ENCODE measurements at places on chromosomes 2 and 18.
A peak's percentile ranks its signal among the peaks of the same experiment; 100 is the strongest.

DNA sequence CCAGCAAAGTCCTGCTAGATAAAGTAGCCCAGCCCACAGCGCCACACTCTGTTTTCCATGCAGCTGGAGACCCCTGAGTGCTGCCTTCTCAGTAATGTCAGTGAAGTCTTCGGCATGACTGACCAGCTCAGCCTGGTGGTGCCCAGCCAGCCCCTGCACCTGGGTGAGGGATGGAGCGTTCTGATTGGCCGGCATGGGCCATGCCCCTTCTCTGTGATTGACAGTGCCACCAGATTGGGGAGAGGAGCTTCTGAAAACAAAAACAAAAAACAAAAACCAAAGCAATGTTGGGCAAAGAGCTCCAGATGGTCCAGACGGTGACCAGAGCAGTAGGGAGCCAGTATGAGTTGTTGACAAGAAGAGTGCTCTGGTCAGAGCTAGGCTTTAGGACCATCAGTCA is 122.6 kb downstream of the DYSF start:
- DNase-seq = no peak

GRCh38 chr2:217248312-217248935 is 388.6 kb upstream of the TNP1 start:
- DNase-seq = no peak

- no peak for DNase-seq
Observed at GRCh38 chr2:113795405-113795920, 39.0 kb upstream of the SLC35F5 start.

DNA sequence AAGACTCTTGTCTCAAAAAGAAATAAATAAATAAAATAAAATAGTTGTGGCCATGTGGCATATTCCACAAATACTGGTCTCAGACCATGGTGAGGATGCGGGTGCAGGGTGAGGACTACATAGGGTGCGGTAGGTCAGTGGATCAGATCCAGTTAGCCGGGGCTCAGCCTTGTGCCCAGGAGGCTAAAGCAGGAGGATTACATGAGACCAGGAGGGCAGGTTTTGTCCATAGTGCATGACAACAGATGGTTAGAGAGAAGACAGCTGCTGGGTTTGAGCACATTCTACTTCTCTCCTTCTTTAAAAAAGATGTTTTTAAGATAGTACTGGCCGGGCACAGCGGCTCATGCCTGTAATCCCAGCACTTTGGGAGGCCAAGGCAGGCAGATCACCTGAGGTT is 12.8 kb upstream of the PSD4 start:
- DNase-seq = no peak

- DNase-seq = no peak
Observed at GRCh38 chr2:64760128-64760527, 106.4 kb upstream of the SERTAD2 start.

DNA sequence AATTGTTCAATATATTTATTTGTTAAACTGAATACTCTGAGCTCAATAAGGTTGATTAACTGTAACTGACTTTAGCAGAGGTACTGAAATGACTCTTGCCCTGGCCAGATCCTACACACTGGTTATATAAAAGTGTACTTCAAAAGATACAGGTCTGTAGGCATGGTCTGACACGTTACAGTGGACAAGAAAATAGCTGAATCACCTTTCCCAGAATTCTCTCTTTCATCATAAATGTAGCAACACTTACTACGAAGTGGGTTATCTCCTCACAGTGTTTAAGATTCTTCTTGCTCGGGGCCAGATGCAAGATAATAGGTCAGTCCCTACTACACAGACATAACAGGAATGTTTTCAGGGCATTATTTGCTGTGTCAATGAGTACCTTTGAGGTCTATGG is 107.0 kb upstream of the ZC3H15 start:
- no peak for DNase-seq

DNA sequence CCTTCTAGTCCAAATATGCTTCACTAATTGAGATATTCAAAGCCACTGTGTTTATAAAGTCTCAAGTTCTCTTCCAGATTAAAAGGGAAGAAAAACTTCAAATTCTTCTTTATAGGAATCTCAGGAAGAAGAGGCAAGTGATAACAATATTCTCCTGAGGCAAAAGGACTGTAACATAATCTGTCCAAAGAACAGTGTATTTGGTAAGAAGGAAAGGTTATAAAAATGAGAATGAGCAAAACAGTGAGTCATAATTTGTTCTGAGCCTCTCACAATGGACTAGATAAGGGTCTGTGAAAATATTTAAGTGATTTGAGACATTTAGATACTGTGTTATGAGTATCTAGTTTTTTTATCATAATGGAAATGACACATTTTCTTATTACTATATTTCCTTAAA is 44.3 kb downstream of the SNRPD1 start:
- no peak for DNase-seq

- DNase-seq = no peak
Observed at GRCh38 chr18:500632-501405, at the start of gene COLEC12. TSS of gene COLEC12 (minus strand) at chr18:500701. CDS start at chr18:500514, 187 bp downstream.

DNA sequence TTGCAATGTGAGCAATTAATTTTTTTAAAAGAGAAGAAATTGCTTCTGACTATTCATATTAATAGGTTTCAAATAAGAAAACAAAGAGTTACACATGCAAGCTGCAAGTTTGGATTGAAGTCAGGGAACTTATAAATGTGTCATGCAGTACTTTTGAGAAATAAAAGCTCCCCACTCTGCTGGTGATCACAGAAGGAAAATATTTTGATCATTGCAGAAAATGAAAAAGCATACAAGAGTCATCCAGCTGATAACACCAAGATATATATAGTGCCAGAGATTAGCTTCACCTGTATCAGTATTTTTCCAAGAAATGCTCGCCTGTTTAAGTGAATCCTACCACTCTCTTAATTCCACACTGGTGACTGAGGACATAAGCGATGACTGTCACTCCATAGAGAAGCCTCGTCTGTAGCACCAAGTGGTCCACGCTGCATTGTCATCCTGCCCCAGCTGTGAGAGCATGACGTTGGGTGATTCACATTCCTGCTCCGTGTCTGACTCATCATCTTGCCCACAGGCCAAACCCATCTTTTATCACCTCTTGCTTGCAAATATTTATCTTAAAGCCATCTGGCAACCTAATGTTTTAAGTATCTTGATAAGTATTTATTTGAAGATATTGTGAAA is 178.0 kb downstream of the ASXL3 start:
- DNase-seq = peak; percentile 7

GRCh38 chr18:52667463-52668065 is 327.6 kb downstream of the DCC start:
- DNase-seq = no peak

DNA sequence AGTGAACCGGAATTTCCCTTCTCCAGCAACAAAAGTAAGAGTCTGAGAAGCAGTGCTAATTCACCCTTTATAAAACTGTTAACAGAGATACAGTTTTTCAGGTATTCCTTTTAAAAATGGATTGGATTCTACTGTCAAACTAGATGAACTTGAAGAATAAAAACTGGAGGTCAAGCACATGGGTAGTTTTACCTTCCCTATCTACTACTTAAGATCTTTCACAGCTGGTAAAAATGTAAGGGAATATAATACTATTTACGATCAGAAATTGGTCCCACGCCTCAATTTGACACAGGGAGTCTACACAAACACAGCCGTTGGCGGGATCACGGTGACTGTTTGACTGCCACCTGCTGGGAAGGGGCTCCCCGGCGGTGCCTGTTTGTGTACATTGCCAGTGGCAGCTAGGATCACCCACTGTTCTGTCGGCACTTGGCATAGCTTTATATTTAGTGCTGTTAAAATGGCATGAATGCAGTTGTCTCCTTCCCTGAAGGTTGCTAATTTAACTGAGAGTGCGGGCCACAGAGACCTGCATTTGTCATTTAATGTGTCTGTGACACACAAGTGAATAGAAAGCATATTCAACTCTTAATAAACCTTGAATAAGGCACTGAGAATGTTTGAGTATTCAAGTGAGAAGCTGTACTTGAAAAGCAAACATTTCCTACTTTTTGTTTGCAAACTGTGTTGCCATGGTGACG is 59.5 kb downstream of the ABCG8 start:
- DNase-seq = no peak

DNA sequence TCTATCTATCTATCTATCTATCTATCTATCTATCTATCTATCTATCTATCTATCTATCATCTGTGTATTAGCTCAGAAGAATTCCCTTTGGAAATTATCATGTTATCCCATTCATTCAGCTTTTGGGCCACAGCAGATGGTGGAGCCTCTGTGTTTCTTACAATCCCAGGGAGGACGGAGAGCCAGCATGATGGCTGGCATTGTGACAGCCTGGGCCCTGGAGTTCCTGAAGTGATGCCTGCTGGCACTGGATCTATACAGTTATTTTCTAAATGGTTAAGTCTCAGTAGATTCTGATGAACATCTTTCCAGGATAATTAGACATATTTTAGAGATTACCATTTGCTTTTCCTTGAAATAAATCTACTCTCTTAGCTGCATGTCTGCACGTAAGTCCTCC is 385.4 kb upstream of the NXPH2 start:
- DNase-seq = no peak

DNA sequence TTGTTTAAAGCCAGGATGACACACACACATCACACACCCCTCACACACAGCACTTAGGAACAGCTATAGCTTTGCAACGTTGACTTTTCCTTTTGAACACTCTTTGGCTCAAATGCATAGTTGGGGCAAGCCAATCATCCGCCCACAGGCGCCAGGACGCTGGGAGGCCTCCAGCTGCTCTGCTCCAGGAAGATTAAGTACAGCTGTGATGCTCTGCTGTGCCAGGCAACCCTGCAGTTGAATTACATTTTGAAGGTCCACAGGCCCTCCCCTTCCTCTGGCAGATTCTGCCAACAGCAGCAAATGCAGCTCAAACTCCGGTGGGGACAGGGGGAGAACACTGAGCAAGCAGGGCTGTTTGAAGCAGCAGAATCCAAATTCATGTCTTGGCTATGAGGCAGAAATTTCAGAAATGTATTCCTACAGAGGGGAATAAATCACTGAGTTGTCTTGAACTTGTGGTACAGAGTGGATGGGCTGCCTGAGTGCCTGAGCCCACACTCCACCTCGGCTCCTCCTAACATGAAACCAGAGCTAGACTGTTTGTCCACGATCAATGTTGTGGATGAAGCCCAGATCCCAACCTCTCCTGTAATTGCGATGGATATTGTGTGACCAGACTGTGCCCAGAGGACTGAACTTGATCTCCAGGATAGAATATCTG is 86.5 kb upstream of the PPP1CB start:
- no peak for DNase-seq

DNA sequence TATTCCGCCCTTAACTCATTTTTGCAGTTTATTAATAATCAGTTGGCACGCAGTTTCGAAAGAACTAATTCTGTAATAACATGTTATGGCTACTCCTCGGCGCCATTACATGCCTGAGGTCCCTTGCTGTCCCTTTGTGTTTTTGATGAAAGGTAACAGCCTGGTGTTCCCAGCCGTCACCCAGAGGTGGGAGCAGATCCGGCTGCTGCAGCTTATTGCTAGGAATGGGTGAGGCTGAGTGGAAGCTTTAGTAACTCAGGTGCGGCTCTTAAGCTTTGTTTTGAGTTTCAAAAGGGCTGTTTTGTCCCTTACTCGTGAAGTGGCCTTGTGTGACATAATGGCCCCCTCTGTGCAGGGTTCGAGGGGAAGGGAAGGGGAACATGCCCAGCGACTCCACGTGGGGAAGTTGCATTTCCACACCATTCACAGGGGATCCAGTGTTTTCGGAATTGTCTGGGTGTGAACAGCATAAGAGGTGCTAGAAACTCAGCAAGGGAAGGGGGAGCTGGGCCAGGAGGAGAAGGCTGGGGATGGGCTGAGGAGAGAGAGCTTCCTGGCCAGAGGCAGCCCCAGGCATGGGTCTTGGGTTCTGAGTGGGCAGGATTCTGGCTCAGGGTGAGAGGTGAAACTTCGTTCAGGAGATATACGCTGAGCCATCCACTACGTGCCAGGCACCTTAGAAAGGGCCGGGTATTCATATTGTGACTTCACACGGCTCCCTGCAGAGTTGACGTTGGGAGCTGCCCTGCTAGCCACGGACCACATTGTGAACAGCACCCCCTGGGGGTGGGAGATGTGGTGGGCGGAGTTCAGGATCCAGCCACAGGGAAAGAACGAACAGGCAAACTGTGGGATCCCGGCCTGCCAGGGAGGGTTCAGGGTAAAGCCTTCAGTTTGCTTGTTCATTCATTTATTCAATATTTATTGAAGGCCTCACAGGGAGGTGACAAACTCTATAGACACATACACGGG is 84.4 kb downstream of the TGOLN2 start:
- no peak for DNase-seq

- no peak for DNase-seq
Observed at GRCh38 chr2:215722125-215722524, 286.3 kb upstream of the FN1 start.

GRCh38 chr2:147026664-147027295 is 818.0 kb upstream of the ACVR2A start:
- no peak for DNase-seq

- DNase-seq = no peak
Observed at GRCh38 chr2:226088366-226088674, 688.8 kb downstream of the NYAP2 start.

GRCh38 chr18:22164337-22165048 is 4.9 kb upstream of the GATA6 start:
- DNase-seq = no peak

GRCh38 chr2:215811003-215811402 is 202.3 kb downstream of the MREG start:
- DNase-seq = no peak

- DNase-seq = no peak
Observed at GRCh38 chr18:61333746-61334490, 688 bp downstream of the CDH20 start.

GRCh38 chr18:43917520-43917919 is 640.2 kb upstream of the SYT4 start:
- no peak for DNase-seq

DNA sequence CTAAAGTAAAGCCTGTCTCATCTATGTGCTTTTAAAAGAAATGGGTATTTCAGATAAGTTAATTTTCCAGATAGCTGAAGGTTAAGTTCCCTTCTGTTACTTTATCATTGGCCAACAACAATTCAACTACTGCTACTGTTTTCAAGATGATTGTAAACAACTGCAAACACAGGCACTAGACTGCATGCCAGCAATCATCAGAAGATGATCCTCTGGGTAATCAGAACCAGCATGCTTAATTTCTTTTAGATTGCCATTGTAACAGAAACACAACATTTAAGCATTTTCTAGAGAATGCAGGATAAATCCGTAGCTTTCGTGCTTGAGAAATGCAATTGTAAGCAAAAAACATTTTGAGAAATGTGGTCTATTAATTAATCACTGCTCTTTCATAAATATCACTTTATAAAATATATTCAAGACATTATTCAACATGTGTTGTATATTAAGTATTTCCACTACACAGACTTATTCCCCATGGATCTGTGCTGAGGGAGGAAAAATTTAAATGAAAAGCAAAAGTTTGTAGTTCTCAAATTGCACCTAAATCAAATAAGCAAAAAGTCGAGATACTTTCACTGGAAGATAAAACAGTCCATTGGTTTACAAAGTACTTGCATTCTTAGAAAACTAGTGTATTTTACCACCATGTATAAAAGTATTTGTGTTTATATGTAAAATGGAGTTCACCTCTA is 133.7 kb downstream of the ATL2 start:
- no peak for DNase-seq

GRCh38 chr2:38218995-38219394 is 143.0 kb upstream of the CYP1B1 start:
- no peak for DNase-seq

Data from NK-92 treated with Interleukin-12 subunit alpha and Interleukin-12 subunit beta, amount 100 ng/mL, for 24 hours (cell line).